Fibroblast of skin of left biceps (primary cell): ENCODE measurements at places on chromosomes 5 and 9.

DNA sequence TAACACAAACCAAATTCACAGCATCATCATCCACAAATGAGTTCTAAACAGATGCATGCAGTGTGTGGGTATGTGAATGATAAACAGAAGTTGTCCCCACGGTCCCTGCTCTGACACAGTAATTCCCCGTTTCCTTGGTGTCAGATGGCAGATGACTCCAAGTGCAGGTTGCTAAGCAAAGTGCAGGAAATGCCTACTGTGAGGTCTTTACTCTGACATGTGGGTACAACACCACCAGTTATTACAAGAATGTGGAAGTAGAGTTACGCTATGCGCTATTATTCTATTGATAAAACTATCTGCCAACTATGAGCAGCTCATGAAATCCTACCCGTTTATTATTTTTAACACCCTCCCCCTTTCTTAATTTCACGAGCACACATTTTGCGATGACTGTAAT lies 448.9 kb downstream of the BNC2 start:
- DNase-seq = no peak

- DNase-seq = no peak
Measured at GRCh38 chr9:109289931-109290330, 30.9 kb downstream of the EPB41L4B start.

DNA sequence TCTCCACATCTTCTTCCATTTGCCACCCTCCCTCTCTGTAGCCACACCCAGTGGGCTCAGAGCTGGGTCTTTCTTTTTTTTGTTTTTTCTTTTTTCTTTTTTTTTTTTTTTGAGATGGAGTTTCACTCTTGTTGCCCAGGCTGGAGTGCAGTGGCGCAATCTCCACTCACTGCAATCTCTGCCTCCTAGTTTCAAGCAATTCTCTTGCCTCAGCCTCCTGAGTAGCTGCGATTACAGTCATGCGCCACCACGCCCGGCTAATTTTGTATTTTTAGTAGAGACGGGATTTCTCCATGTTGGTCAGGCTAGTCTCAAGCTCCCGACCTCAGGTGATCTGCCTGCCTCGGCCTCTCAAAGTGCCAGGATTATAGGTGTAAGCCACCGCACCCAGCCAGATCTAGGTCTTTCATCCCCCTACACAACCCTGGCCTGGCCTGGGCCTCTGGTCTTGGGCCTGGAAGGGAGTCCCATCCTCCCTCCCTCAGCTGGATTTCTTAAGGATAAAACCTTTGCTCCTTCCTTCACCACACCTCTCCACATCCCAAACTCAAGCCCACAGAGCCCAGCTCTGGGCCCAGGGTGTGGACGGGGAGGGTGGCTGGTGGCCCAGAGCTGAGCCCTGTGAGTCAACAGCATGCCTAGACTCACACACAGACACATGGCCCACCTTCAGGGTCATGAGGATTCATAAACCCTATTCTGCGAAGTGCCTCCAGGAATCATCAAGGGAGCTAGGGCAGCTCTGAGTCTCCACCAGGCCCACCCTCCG lies 18.8 kb upstream of the KCNIP1 start:
- DNase-seq = no peak

- DNase-seq = no peak
Measured at GRCh38 chr9:129178568-129179382, 714 bp upstream of the IER5L start.

DNA sequence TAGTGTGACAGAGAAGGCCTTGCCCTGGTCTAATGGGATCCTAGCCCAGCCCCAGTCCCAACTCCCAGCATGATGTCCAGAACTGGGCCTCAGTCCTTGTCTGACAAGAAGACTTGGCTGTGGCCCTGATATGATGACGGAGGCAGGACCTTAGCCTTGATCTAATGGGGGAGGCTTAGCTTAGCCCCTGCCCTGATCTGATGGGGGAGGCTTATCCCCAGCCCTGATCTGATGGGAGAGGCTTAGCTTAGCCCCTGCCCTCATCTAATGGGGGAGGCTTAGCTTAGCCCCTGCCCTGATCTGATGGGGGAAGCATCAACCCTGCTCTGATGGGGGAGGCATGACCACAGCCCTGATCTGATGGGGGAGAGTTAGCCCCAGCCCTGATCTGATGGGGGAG lies 3.7 kb downstream of the PKN3 start:
- DNase-seq = no peak

DNA sequence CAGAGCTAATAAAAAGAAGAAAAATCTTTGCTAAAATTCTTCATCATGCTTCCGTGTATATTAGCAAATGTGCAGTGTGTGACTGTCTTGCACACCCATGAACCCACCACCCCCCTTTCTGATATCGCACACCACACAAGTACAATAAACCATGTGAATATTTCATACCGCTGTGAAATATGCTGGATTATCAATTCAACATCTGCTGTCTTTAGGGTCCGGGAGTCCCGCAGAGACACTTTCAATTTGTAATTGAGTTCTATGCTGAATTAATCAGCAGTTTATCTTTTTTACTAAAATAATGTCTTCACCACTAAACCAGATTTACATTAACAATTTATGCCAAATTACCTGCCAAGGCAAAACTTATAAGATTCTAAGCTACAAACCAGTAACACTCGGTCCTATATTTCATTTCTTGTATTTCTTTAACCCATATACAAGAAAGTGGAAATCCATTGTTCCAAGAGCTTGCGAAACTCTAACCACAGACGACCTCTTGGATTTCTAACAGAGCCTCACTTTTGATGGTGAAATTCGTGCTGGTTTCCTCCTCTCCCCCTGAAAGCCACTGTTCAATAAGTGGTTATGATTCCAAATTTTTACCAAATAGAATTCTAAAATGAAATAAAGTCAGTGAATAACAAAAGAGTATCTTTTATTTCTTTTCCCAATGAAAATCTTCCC lies 44.2 kb downstream of the PSMB7 start:
- DNase-seq = no peak

- no peak for DNase-seq
Measured at GRCh38 chr5:172636279-172637050, 4.6 kb upstream of the NEURL1B start.

- no peak for DNase-seq
Measured at GRCh38 chr5:35461530-35461929, 156.1 kb upstream of the SPEF2 start.

DNA sequence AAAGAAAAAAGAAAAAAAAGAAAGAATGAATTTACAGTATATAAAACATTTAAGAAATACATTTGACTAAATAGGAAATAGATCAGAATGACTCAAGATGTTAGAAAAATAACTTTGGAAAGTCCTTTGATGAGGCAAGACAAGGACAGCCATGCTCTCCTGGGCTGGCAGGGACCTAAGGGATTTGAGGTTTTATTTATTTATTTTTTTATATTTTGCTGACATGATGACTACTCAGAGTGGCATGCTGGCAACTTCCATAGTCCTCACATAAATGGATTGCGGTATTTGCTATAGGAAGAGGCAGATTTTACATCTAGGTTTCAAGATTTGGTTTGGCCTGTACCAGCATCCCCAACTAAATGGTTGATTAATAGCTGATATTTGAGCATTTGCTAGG lies 17.7 kb downstream of the SLC28A3 start:
- DNase-seq = peak; percentile 26

GRCh38 chr5:96096724-96097123 lies 135.1 kb upstream of the ELL2 start:
- DNase-seq = no peak

GRCh38 chr9:136597965-136598364 lies 52.1 kb upstream of the NOTCH1 start:
- DNase-seq = no peak
